ENCODE measurements at places on chromosomes 12 and 14.

DNA sequence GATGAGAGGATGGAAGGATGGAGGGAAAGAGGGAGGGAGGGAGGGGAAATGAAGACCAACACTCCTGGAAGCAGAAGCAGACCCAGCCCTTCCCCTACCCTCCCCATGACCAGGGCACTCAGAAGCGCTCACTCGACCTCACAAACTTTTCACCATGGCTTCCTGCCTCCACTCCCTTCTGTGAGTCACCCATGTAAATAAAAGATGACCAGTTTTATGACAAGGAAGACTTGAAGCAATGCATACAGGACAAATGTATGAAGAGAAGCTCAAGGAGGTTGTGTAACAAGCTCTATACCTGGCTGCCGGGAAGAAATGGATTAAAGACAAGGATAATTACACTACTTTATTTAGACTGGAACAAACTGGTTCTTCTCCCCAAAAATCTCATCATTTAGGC, 63.8 kb downstream of the CDC42BPB start:
- no peak for DNase-seq

GRCh38 chr14:24890716-24891115, 159.2 kb downstream of the STXBP6 start:
- DNase-seq = no peak

- DNase-seq = no peak
These were observed 204.3 kb downstream of the AEBP2 start for GRCh38 chr12:19643635-19644034.

GRCh38 chr12:119990382-119990874, 1.4 kb downstream of the BICDL1 start:
- no peak for DNase-seq

GRCh38 chr12:119594772-119595445, 1.3 kb downstream of the TMEM233 start:
- no peak for DNase-seq

- no peak for DNase-seq
These were observed 26.4 kb upstream of the STAB2 start for GRCh38 chr12:103560604-103561101.

DNA sequence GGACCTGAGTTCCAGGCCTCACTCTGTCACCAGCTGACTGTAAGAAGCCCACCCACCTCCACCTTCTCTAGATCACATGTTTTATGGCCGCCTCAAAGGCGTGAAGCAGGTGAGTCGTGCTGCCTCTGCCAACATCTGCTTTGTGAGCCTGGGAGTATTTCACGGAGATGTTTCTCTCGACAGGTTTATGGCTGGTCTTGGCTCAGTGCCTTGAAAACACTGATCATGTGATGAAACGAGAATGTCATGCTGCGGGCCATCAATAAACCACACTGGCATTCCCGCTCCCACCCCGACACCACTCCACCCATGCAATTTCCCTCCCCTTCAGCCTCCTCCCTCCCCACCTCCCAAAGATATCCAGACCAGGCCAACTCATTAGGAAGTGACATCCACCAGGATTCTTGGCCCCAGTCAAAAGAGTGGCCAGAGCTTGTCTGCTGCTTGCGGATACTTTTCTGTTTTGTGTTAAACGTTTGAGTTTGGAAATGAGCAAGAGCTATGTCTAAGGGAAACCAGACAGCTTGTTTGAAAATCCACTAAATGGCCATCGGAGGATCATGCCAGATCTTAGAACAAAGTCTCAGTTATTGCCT, 53.8 kb upstream of the NTF3 start:
- DNase-seq = no peak

- DNase-seq = no peak
These were observed 8.2 kb downstream of the IPO8 start for GRCh38 chr12:30687265-30687986.

GRCh38 chr12:39972119-39972518, 133.8 kb downstream of the SLC2A13 start:
- no peak for DNase-seq

DNA sequence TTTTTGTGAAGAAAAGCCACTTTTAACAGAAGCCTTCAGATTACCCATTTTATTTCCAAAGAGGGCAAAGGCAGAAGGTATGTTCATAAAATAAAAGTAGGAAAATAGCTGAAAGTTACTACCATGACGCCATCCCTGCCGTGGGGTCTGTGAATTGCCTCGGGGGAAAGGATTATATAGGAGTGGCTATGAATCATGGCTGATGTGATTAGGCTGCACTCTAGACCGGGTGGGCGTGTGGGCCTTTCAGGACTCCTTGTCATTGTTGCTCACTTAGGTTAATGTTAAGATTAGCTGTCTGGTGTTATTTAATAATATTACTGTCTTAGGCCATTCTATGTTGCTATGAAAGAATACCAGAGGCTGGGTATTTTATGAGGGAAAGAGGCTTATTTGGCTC, 195.5 kb downstream of the EGLN3 start:
- DNase-seq = no peak

- DNase-seq = no peak
These were observed 2.0 kb upstream of the SHMT2 start for GRCh38 chr12:57227315-57228115.

GRCh38 chr12:65603438-65604351, 220.6 kb upstream of the HMGA2 start:
- no peak for DNase-seq

DNA sequence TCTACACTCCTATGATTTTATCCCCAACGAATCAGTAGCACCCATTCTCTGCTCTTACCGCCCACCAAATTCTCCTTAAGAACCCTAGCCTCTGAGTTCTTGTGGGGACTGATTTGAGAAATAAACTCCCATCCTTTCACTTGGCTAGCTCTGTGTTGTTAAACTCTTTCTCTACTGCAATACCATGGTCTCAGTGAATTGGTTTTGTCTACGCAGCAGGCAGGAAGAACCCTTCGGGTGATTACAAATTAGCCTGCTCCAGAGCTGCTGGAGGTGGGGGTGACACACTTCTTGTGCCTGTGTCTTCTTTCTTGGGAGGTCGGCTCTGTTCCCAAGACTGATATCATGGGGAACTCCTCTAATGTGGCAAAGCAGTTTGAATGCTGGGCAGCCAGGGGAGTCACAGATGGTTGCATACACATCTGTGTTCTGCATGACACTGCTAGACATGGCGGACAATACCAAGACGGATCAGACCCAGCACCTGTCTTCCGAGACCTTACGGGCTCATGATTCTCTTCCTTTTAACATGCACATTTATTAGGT, 1.6 kb upstream of the C1S start:
- DNase-seq = no peak

- DNase-seq = no peak
These were observed 8.6 kb upstream of the ASB2 start for GRCh38 chr14:93984987-93985410.

DNA sequence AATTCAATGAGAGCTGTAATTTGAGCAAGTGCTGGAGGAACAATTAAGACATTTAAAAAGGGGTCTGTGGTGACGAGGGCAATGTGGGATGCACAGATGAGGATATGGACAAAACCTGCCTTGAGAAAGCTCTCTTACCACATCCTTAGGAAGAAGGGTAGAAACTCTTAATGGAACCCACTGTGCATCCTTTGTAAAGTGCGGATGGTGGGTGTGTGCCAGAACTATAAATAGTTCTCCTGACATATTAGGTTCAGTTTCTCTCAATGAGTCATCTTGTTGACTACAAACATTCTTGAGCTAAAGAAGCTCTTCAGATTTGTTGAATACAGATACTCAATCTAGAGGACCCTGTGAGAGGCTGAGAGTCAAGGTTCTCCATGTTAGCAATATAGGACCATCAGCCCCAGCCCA, 106.1 kb upstream of the ANO4 start:
- no peak for DNase-seq

DNA sequence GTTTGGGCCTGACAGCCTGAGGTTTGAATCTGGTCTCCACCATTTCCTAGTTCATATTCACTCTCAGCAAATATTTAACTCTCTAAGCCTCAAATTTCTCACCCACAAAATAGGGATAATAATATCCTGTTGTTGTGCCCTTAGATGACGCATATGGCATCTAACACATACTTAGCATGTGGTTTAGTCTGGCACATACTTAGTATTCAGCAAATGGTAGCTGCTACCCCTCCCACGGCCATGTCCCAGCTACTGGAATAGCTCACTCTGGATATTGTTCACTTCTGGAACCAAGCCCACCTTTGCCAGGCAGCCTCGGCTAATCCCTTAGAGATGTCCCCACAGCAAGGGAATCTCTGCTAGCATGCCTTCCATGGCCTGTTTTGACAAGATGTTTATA, 53.3 kb downstream of the BICD1 start:
- no peak for DNase-seq

GRCh38 chr12:49708851-49709250, 1.6 kb upstream of the FMNL3 start:
- DNase-seq = no peak

- DNase-seq = no peak
These were observed 290.2 kb downstream of the PRKD1 start for GRCh38 chr14:29637411-29637810.

GRCh38 chr14:49895480-49895879, 2.6 kb downstream of the ARF6 start:
- no peak for DNase-seq

- DNase-seq = no peak
These were observed 32.9 kb downstream of the C14orf132 start for GRCh38 chr14:96072076-96072475.

GRCh38 chr14:103556946-103557758, 5.3 kb downstream of the BAG5 start:
- DNase-seq = no peak

GRCh38 chr14:34214961-34215360, 247.1 kb downstream of the SPTSSA start:
- DNase-seq = no peak

DNA sequence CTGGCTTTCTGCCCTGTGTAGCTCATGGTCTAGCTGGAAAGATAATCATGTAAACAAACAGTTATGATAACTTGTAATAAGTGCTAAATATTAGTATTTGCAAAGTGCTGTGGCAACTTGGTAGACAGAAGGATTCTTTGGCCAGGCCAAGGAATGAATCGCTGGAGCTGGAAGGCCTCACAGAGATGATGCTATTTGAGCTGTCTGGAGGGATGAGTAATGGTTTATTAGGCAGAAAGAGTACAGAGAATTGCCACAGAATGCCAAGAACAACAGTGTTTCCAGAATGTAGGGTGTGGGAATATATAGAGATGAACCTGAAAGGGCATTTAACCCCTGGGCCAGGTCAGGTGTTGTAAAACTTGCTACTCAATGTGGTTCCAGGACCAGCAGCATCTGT, 27.6 kb downstream of the OTX2 start:
- no peak for DNase-seq

DNA sequence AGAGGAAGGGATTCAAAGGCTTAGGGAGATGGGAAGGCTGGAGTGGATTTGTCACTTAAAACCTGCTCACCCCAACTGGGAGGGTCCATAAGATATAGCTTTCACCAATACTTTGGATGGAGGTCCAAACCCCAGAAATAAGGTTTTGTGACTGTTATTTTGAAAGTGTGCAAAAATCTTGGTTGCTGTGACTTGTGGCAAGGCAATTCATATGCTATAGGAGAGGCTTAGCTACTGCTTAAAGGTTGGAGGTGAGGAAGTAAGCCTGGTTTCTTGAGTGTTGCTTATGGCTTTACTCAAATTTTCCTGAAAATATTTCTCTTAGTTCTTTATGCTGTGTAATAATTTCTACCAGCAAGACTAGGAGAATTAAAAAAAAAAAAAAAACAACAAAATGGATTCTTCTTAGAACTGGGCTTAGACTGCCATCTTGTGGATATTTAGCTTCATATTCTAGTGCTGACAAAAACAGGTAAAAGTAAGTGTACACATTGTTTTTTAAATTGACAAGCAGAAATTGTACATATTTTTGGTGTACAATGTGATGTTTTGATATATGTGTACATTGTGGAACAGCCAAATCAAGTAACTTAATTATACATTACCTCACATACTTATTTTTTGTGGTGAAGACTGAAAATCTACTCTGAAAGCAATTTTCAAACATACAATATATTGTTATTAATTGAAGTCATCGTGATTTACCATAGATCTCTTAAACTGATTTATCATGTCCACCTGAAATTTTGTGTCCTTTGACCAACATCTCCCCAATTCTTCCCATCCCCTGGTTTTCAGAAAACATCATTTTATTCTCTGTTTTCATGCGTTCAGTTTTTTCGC, 23.0 kb downstream of the PDE6H start:
- no peak for DNase-seq

DNA sequence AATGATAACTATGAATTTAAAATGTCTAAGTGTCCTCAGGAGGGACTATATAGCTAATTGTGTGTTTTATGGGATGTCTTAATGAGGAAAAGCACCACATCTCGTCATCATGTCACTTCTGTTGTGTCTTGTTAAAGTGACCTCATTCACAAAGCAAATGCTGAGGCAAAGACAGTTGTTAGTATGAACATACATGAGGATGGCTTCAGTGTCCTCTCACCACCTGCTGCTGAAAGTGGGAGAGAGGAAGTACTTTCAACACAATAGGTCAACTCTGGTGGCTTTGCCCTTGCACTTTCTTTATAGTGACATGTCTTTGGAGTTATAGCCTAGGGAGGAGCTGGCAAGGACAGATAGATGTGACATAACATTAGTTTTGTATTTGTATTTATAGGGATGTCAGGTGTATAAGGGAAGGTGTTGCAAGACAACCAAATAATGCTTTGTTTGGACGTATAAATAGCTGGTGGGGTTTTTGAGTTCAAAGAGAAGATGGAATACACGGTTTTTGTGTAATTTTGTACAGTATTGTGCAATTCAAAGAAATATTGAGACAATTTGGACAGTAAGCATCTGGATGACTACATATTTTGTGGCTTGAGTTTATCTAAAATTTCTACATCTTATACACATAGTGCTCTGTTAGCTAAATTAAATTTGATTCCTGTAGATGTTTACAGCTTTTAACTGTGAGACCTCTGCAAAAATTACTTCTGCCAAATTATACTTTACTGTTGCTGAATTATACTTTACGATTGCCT, 131.7 kb upstream of the ATP2B1 start:
- DNase-seq = no peak

- no peak for DNase-seq
These were observed 724 bp downstream of the BLOC1S1 start for GRCh38 chr12:55716582-55716957.

DNA sequence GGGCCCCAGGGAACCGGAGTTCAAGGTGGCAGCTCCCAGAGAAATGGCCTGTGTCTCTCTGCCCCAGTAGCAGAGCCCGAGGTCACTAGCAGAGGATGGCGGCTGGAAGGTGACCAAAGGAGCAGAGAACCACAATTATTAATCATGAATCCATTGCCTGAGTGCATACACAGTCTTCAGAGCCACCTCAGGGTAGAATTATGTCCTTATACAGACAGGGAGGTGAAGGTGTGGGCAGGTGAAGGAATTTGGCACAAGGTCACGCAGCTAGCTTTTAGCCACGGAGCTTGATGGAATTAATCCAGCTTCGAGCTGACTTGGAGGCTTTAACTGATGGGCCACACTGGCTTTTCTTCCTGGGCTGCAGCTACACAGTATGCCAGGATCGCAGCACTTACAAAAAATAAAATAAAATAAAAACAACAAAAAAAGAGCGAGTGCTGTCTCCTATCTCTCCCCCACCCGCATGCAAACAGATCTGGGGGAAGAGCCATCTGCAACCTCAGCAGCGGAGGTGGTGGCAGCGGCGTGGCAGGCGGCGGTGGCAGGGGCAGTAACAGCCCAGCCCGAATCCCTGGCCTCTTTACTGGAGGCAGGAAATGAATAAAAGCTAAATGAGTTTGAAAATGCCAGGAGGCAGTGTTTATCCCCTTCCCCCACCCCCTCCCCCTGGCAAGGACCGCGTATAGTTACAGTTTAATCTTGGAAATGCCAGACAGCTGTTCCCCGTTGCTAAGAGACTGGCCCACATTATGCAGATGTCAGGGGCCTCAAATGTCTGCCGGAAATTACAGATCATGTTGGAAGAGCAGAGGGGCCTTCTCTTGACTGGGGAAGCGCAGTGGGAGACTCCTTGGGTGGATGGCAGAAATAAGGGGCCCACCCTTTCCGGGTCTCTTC, 93.5 kb downstream of the LRRC74A start:
- no peak for DNase-seq

Measured in activated T-cell treated with anti-CD3 and anti-CD28 coated beads, Interleukin-2, amount 50 U/mL, for 48 hours (primary cell).